ENCODE measurements at places on chromosomes 7 and 10.

GRCh38 chr7:103316380-103316941, 19.2 kb downstream of the PMPCB start:
- DNase-seq: no peak

DNA sequence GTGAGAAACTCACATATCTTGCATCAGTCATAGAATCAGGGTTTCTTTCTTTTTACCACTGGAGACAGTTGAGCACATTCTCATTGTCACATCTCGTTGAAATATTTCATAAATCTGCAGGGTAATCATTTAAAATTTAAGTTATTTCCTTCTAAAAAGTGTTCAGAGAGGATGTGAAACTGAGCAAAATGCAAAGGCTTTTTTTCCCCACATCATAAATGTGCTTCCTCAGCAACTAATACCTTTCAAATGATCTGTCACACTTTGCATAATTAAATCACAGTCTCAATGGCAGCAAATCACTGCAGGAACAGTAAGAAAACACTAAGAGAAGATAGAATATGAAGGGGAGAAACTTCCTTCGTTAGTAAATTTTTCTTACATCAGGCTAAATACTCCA, 187.5 kb downstream of the EVX1 start:
- DNase-seq: no peak

DNA sequence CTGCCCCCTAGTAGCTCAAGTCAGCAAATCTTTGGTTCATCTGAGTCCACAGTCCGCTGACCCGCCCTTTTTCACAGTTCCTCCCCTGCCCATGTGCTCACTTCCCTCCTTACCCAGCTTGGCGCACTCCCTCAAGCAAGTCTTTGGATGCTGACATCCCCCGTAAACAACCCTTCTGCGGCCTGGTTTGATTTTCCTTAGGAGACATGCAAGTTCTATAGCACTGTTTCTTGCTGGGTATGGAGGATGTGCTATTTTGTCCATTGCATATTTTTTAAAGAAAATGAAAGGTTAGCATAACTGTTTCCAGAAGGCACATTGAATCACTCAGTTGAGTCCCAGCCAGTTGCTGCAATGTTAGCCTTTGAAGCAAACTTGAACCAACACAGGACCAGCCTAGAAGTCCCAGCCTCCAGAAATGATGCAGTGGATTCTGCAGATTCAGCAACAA, 38.2 kb downstream of the HTRA1 start:
- no peak for DNase-seq

DNA sequence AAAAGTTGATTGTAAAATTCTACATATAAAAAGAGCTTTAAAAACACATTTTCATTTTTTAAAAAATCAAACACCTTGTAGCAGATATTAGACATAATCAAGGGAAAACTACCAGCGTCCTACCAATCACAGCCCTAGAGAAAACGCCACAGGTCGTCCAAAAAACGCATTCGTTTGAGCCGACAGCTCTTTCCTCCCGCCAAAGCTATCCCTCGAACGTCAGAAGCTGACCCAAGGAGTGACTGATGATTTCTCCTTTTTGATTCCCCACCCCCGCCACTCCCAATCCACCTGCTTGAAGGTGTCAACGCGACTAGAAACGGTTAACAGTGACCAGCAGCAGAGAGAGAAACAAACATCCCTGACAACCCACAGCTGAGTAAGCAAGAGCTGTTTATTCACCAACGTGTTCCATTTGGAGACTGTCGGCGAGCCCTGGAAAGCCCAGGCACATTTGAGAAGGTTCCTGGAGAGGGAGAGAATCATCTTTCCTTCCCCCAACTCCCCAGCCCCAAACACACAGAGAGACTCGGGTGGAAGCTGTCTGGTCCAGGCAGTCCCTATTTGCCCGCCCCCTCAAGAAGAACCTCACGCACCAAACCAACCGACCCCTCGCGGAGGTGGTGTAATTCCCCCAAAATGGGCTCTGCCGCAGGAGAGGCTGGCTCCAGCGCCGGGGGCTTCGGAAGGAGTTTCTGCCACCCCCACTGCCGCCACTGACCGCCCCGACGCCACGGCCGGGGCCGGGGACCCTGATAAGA, 622 bp downstream of the CPEB3 start:
- peak; percentile 31 for DNase-seq

DNA sequence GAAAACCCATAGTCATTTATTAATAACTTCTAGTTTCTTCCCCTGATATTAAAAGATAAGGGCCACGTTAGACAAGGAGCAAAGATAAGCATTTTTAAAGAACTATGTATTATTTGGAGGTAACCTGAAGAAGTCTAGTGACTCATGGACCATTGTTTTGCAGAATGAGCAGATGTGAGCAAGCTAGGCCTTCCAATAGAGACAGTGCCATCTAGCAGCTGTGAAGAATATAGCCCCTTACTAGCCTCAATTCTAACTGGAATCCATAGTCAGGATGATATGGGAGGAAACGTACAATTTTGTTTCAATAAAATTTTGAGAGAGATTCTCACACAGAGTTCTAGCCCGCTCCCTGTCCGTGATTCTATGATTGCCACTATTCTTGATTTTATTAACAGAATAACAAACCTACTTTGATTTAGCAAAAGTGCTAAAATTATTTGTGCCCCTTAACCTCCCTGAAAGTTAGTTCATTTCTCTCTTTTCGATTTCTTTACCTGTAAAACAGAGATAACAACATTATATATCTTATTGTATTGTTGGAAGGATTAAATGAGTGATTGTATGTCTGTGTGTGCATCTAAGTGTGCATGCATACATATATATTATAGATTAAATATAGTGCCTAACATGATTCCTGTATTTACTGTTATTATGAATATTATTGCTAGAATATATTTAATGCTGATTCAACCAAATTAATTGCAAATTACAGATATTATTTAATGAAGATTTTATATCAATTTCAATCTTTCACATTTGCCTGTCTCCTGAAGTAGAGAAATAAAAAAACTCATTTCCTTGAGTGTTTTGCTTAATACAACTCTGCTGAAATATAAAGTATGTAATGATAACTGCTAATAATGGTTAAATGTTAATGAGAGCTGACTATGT, 22.7 kb downstream of the FAM237B start:
- DNase-seq: no peak

DNA sequence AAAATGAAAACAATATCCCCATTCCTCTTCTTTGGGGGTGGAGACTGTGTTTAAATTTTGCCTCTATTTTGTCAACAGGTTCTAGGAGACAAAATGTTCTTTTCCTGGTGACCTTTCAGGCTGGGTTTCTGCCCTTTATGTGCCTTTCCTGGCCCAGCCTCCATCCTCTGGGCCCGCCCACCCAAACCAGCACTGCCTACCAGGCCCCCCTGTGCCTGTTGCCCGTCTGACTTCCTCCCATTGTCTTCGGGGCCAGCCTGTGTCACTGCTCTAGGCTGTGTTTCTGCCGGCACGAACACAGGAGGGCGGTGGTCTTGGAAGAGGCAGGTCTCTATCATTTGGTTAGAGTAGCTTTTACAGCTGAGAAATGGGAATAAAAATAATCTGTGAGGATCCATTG, 13.9 kb downstream of the TSPAN14 start:
- peak; percentile 39 for DNase-seq

DNA sequence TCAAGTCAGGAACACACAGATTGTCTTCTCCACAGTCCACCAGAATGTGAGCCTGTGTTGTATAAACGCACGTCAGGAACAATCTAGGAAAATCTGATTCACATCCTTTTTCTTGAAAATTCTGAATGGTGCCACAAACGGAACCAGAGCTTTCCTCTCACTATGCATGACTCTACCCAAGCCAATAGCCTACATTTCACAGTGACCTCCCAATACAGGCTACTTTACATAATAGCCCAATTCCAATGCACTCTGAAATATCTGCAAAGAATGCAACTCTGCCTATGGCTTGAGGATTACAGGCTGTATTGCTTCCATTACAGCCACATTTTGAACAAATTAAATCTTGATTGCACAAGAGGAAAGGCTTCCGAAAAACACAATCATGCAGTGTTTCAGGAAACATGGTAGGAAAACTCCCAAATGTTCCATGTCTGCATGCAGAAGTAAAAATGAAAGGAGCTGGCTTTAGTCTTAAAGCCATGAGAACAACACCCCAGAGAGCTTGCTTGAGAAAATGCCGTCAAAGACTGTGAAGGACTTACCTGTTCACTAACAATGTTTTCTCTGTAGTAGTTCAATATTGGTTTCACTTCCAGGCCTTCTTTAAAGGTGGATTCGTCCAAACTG, 113.9 kb downstream of the ITGA8 start:
- no peak for DNase-seq

DNA sequence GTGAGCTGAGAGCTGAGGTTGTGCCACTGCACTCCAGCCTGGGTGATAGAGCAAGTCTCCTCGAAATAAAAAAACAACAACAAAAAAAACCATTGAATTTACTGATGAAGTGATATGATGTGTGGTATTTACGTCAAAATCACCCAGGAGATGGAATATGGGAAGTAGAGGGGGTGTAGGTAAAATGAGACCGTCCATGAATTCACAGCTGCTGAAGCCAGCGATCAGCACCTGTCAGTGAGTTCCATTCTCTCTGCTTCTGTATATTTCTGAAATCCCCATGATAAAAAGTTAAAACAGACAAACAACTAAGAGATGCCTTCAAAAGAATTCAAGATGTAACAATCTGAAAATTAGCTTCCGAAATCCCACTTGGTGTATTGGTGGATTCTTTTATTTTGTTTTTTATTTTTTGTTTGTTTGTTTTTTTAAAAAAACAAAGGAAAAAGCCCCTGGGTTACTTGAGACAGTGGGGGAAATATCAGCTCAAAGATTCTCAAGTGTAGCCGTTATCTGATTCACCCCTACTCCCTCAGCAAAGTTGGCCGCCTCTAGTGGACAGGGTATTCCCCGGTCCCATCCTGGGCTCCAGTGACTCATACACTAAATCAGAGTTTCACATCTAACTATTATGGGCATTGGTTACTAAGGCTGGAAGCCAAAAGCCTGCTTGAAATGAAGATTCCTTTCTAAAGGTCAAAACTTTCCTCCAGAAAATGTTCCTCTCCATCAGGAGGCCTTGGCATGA, 76.4 kb downstream of the MAP3K8 start:
- no peak for DNase-seq

- DNase-seq: no peak
Observed at GRCh38 chr10:96208946-96209345, 62.4 kb downstream of the BLNK start.

DNA sequence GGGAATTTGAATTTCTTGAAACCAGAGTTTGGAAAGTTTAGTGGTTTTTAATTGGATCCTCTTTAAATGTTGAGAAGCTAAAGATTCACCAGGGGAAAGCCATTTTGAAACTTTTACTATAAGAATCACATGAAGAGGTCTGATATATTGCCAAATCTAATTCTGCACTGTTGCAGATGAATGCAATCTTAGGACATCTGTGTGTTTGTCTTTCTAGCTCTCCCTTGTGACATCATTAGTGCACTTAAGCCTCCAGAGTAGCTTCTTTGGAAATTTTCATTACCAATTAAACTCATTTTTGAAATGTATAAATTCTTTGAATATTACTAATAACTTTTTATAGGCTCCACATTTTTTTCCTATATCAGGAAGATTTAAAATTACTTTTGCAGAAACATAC, 160.2 kb downstream of the BICC1 start:
- no peak for DNase-seq

GRCh38 chr10:72753760-72754231, 61.9 kb downstream of the MCU start:
- DNase-seq: no peak

DNA sequence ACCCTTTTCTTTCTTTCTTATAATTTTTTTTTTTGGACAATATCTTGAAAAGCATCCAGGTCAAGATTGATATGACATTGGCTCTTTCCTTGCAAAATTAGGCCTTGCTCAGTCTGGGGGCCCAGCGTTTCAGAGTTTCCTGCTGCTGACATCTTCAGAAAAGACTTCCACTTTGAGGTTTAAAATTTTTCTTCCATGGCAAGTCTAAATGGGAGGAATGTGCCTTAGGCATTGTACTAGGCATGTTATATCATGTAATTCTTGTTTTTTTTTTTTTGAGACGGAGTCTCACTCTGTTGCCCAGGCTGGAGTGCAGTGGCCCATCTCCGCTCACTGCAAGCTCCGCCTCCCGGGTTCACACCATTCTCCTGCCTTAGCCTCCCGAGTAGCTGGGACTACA, 48.9 kb upstream of the PDZD8 start:
- DNase-seq: no peak

- DNase-seq: no peak
Observed at GRCh38 chr7:108016841-108017775, 14.1 kb upstream of the LAMB1 start.

DNA sequence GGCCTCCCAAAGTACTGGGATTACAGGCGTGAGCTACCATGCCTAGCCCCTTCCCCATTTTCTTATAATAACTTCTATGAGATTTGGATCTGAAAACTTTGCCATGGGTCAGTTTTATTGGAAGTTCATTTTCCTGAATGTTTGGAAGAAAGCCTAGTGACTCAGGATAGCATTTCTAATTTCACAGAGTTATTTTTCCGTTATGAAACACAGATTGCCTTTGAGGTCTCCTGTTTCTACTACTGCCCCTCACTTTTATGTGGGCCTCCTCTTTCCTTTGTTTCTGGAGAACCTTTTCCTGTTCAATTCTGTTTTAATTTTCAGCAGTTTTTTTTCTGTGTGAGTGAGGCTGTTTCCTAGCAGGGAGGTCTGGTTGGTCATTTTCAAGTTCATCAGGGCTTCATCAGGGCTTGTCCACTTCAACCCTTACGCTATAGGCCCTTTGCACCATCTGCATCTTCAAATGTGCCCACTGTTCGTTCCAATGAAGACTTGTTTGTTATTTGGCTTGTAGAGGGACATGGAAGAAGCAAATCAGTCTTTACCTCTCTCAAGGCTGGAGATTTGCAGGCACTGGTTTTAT, 58.7 kb downstream of the BMPR1A start:
- no peak for DNase-seq

DNA sequence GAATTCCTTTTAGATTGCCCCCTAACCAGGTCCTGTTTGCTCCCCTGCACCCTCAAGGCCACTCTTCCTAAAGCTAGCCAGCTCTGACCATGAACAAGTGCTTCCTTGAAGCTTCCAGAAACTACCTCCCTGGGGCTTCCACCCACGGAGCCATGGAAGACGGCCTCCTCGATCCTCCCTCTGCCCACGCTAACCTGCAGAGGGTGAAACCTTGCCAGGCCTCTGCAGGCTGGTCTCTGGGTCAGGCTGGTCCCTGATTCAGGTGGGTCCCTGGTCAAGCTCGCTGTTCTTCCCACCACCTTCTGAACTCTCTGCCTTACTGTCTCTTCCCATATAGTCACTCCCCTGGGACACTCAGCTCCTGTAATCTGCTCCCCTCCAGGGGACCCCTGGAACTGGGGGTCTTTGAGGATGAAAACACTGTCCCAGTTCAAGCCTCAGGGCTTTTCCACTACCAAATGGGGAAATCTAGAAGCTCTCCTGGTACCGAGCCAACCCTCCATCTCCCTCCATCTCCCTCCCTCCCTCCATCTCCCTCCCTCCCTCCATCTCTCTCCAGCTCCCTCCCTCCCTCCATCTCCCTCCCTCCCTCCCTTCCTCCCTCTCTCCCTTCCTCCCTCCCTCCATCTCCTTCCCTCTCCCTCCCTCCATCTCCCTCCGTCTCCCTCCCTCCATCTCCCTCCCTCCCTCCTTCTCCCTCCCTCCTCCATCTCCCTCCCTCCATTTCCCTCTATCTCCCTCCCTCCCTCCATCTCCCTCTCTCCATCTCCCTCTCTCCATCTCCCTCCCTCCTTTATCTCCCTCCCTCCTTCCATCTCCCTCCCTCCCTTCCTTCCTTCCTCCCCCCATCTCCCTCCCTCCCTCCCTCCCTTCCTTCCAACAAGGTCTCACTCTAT, 2.9 kb downstream of the MLXIPL start:
- no peak for DNase-seq

Measured in effector memory CD4-positive, alpha-beta T cell (primary cell).